SJCRH30 (cell line): ENCODE measurements at places on chromosomes 6 and 20.

DNA sequence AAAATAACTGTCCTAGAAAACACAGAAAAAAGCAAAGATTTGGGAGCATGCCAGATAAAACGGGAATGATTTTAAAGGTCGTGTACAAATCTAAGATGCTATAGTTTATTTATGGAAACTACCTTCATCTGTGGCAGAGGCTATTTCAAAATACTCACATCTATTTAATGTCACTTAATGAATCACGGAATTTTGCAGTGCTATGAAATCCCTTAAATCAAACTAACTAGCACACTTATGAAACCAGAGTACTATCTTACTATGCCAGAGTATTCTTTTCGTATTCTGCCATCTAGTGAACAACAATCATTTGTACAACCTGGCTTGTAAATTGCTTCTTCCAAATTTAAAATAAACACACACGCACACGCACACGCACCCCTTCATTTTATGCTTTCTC lies 77.9 kb upstream of the BMP5 start:
- H3K4me3 ChIP-seq, result no peak overlapping the region
- no peaks in the 10 kb centered on the region for H3K36me3 ChIP-seq
- no peak overlapping the region for H3K27ac ChIP-seq
- DNase-seq, result no peak

DNA sequence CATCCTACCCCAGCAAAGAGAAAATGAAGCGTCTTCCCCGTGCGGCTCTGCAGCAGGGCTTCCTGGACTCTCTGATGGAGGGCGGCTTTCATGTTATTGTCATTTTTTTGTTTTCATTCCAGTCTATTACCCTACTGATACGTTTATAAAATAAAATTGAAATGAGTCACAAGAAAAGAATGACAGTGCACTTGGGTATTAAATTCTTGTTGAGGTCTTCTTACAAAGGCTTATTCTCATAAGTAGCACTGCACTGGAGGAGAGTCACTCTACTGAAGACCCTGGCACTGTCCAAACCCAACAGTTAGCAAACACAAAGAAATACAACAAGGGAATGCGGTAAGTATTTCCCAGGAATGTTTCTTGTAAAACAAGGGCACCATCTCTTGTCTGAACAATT lies 379.3 kb downstream of the MAFB start:
- H3K4me1 ChIP-seq, result no peaks in the 10 kb centered on the region
- no peaks in the 10 kb centered on the region for H3K36me3 ChIP-seq
- no peak for DNase-seq
- H3K27me3 ChIP-seq, result peaks cover 11% of the 10 kb centered on the region; the same call in 1 of the 2 replicates
- H3K27ac ChIP-seq, result no peak overlapping the region
- H3K4me3 ChIP-seq, result no peak overlapping the region

- no peak for DNase-seq
- H3K27ac ChIP-seq, result no peak overlapping the region
- H3K27me3 ChIP-seq, result no peaks in the 10 kb centered on the region
- H3K4me1 ChIP-seq, result peaks cover 20% of the 10 kb centered on the region
- H3K36me3 ChIP-seq, result no peaks in the 10 kb centered on the region
- H3K4me3 ChIP-seq, result no peak overlapping the region
Observed at GRCh38 chr6:170433163-170434116, 119.7 kb downstream of the PSMB1 start.

- H3K36me3 ChIP-seq, result peaks cover 3% of the 10 kb centered on the region
- H3K4me3 ChIP-seq, result no peak overlapping the region
- no peaks in the 10 kb centered on the region for H3K4me1 ChIP-seq
Observed at GRCh38 chr6:80234908-80235307, 128.4 kb downstream of the BCKDHB start.

DNA sequence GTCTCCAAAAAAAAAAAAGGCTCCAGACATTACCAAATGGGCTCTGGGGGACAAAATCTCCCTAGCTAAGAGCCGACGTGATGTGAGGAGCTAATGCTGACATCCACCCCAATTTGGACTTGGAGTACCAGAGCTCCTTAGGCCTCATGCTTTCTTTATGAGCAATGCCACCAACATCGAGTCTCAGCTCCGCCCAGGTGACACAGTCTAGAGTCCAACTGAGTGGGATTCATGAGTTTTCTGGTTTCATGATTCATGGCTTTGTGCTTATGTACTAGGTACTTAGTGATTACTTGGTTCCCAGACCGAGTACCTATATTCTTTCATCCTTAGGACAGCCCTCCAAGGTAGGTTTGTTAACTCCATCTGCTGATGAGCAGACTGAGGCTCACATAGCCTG lies 4.4 kb downstream of the ANKRD60 start:
- DNase-seq, result no peak
- peaks cover 15% of the 10 kb centered on the region for H3K27me3 ChIP-seq
- H3K27ac ChIP-seq, result no peak overlapping the region
- no peaks in the 10 kb centered on the region for H3K36me3 ChIP-seq

GRCh38 chr6:44430326-44430725 lies 42.8 kb downstream of the CDC5L start:
- peak overlapping the region; percentile 7; the same call in 1 of the 2 replicates for H3K27ac ChIP-seq
- peak; percentile 34 for DNase-seq
- H3K4me1 ChIP-seq, result peaks cover 19% of the 10 kb centered on the region
- peaks cover 65% of the 10 kb centered on the region for H3K36me3 ChIP-seq

- H3K36me3 ChIP-seq, result no peaks in the 10 kb centered on the region
- no peak overlapping the region for H3K4me3 ChIP-seq
- H3K27ac ChIP-seq, result no peak overlapping the region
- no peak for DNase-seq
- no peaks in the 10 kb centered on the region for H3K4me1 ChIP-seq
Observed at GRCh38 chr6:64252256-64252655, 616.7 kb downstream of the PHF3 start.
